Activated CD8-positive, alpha-beta T cell treated with anti-CD3 and anti-CD28 coated beads for 36 hours (primary cell): ENCODE measurements at places on chromosomes 3 and 15. TPM values are rescaled to one million over a fixed set of nuclear protein-coding genes. Genes with fewer than 3 reads are reported as not detected.

Gene CLRN1
- total RNA-seq: not detected

Gene IL17RB
- not detected for total RNA-seq

Gene SQOR
- total RNA-seq: 84.3 TPM

Gene MAPK6
- total RNA-seq: 42.2 TPM

Gene POLR2H
- 169 TPM for total RNA-seq

DNA sequence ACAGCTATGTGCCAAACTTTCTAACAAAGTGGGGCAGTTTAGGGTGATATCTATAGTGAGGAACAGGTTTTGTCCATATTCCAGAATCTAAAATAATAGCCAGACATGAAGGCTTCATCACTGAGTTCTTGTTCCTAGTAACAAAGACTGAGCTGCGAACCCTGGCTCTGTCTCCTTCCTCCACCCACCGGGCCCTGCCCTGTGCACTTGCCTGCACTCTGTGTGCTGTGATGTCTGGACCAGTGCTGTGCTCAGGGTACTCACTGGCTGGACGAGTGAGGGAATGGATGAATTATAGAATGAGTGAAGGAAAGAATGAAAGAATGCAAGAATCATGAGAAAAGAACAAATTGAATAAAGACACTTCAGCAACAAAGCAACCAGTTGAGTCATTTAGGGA is 8.9 kb upstream of the NMNAT3 start:
- no peaks in the 10 kb centered on the region for H3K36me3 ChIP-seq
- H3K4me1 ChIP-seq: no peaks in the 10 kb centered on the region
- DNase-seq: no peak

DNA sequence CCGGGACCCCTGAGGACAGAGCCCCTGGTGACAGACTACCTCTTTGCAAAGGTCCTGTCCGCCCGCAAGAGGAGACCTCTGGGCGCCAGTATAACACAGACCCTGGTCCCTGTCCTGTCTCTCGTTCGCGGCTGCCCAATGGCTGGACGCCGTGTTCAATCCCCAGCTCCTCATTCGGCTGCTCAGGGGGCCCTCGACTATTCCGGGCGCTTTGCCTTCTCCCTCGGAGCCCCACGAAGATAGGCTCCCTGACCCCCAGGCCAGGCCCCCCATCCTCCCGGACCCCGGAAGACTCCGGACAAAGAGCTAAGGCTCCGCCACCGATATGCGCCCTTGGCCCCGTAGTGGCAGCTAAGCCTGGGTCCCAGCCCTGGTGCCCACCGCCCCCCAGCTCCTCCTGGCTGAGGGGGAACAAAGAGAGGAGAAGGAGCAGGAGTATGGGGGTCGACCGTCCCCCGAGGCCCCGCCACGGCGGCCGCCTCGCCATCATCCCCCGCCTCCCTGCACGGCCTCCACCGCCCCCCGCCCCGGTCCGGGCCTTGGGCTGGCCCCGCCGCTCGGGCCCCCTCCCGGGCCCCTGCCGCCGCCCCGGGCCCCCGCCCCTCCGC is 437 bp downstream of the CELSR3 start:
- H3K4me1 ChIP-seq: peaks cover 18% of the 10 kb centered on the region
- no peak overlapping the region for H3K27ac ChIP-seq
- no peak overlapping the region for H3K4me3 ChIP-seq
- no peak for DNase-seq

DNA sequence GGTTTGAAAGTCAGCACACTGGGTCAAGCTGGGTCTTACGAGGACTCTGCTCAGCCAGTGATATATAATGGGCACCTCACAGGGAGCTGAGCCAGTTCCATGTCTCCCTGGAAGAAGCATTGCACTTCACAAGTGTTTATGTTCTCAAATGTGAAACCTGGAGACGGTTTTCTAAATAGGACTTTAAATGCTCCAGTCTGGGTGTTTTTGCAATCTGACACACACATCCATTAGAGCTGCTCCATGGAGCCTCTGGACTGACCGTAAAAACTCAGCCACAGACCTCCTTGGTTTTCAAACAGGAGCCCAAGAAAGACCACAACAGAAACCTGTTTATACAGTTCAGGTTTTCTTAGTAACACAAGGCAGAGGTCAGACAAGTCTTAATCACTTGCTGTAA is 201.3 kb upstream of the LRIG1 start:
- peaks cover 2% of the 10 kb centered on the region for H3K27me3 ChIP-seq
- H3K36me3 ChIP-seq: no peaks in the 10 kb centered on the region
- H3K4me1 ChIP-seq: no peaks in the 10 kb centered on the region
- no peak for DNase-seq
- no peak overlapping the region for H3K27ac ChIP-seq

GRCh38 chr15:35583863-35584528 is 38.0 kb upstream of the DPH6 start:
- H3K27me3 ChIP-seq: peaks cover 15% of the 10 kb centered on the region
- H3K4me1 ChIP-seq: no peaks in the 10 kb centered on the region
- no peak overlapping the region for H3K4me3 ChIP-seq
- H3K36me3 ChIP-seq: no peaks in the 10 kb centered on the region
- no peak overlapping the region for H3K27ac ChIP-seq

- no peak overlapping the region for H3K27ac ChIP-seq
- H3K4me3 ChIP-seq: no peak overlapping the region
- H3K36me3 ChIP-seq: peaks cover 2% of the 10 kb centered on the region
- DNase-seq: no peak
- no peaks in the 10 kb centered on the region for H3K4me1 ChIP-seq
- H3K27me3 ChIP-seq: no peaks in the 10 kb centered on the region
Measured at GRCh38 chr3:126886217-126886616, 96.7 kb upstream of the PLXNA1 start.

GRCh38 chr3:82494977-82495489 is 733.6 kb upstream of the GBE1 start:
- no peak for DNase-seq
- no peaks in the 10 kb centered on the region for H3K27me3 ChIP-seq
- no peaks in the 10 kb centered on the region for H3K36me3 ChIP-seq
- no peak overlapping the region for H3K4me3 ChIP-seq
- H3K4me1 ChIP-seq: no peaks in the 10 kb centered on the region

GRCh38 chr3:54094926-54095325 is 27.4 kb upstream of the CACNA2D3 start:
- H3K27me3 ChIP-seq: peaks cover 3% of the 10 kb centered on the region
- H3K4me3 ChIP-seq: no peak overlapping the region
- no peak for DNase-seq
- H3K27ac ChIP-seq: no peak overlapping the region
- no peaks in the 10 kb centered on the region for H3K36me3 ChIP-seq
- no peaks in the 10 kb centered on the region for H3K4me1 ChIP-seq

- no peak overlapping the region for H3K4me3 ChIP-seq
- no peaks in the 10 kb centered on the region for H3K27me3 ChIP-seq
- no peak overlapping the region for H3K27ac ChIP-seq
Measured at GRCh38 chr3:58824285-58824684, 157.7 kb upstream of the FAM3D start.

GRCh38 chr3:45640724-45641361 is 46.3 kb downstream of the LIMD1 start:
- H3K36me3 ChIP-seq: peaks cover 25% of the 10 kb centered on the region
- peaks cover 7% of the 10 kb centered on the region for H3K4me1 ChIP-seq
- no peaks in the 10 kb centered on the region for H3K27me3 ChIP-seq
- H3K27ac ChIP-seq: peak overlapping the region; percentile 62

DNA sequence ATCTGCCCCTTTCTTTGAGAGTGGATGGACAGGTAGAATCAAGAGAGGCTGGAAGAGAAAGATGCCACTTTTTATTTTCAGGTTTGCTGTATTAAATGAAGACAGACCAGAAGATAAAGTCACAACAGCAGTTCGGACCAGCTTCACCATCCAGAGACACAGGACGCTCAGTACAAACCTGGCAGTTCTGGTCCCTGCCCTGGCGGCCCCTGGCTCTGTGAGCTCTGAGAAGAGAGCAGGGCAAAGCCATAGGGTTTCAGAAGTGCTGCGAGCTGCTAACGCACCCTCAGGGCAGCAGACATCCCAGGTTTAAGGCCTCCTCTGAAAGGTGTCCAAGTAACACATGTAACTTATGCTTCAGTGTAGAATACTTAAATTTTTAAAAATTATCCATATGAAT is 216.8 kb downstream of the ADAMTS17 start:
- H3K27me3 ChIP-seq: no peaks in the 10 kb centered on the region
- H3K36me3 ChIP-seq: peaks cover 13% of the 10 kb centered on the region
- H3K27ac ChIP-seq: no peak overlapping the region
- H3K4me3 ChIP-seq: no peak overlapping the region

- peak overlapping the region; percentile 94 for H3K27ac ChIP-seq
- DNase-seq: peak; percentile 69
- H3K4me3 ChIP-seq: peak overlapping the region; percentile 47
- H3K27me3 ChIP-seq: no peaks in the 10 kb centered on the region
- peaks cover 8% of the 10 kb centered on the region for H3K36me3 ChIP-seq
Measured at GRCh38 chr3:66472313-66473134, 28.3 kb downstream of the LRIG1 start.

- no peaks in the 10 kb centered on the region for H3K27me3 ChIP-seq
- H3K4me1 ChIP-seq: no peaks in the 10 kb centered on the region
- H3K27ac ChIP-seq: no peak overlapping the region
- no peak for DNase-seq
- no peak overlapping the region for H3K4me3 ChIP-seq
Measured at GRCh38 chr15:97114900-97115760, 784.6 kb downstream of the NR2F2 start.
